ENCODE measurements at places on chromosomes 1 and 21.

DNA sequence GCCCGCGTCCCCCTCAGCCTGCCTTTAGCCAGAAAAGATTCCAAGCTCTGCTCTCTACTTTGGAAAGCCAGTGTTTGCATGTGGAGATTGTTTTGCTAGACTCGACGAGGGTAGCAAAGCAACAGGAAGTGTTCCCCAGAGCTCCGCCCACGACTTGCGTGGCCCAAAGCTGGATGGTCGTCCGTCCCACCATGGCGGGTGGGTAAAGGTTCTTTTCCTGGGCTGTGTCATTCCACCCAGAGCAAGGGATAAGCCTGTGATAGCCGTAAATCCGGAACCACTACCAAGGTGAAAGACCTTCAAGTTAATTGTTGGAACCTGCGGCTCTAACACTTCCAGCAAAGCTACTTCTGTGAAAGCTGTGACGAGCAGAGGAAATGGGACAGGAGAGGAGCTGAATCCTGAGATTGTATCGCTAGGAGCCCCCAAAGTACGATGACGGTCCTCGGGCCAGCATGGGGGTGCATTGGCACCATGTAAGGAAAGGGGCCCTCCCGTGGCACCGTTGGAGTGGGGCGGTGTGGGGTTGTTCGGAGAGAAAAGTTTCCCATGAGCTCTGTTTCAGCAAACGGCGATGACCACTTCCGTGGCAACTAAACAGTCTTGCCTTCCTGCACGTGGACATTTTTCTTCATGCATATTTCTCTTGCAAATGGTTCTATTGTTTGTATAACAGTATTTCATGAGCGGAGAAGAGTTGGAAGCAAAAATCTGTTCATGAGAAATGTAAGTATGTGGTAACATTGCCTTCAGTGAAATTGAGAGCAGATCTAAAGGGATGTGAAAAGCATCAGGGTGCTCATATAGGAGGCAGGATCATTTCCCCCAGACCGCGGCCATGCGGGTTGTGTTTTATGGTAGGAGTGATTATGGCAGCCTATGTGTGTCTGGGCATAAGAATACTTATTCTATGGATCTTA, 8.4 kb downstream of the MX2 start:
- no peak for DNase-seq

DNA sequence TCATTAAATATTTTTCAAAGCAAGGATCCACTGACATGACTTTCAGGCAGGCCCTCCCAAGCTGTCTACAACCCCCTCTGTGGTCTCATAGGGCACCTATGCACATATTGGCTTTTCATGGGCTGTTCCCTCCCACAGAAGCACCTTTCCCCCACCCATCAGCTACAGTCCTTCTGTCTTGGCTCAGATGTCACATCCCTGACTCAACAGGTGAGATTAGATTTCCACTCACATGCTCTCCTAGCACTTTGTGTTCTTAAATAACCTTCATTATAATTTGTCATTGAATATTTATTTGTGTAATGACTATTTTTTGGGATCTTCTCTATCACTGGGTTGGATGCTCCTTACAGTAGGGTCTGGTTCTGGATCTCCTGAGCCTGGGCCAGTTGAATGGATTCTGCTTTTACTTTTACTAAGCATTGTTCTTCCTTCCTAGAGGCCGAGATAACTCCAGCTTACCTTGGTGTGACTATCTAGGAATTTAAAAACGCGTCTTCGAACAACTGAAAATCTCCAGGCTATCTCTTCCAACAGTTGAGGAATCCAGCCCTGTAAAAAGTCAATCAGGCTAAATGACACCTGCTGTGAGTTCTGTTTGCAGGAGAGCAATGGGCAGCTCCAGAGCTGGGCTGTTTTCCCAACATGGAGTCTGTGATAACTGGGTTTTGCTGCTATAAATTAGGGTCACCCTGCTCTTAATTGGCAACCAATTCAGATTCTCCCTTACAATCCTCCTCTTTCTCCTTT, 16.2 kb downstream of the ROR1 start:
- DNase-seq = no peak

DNA sequence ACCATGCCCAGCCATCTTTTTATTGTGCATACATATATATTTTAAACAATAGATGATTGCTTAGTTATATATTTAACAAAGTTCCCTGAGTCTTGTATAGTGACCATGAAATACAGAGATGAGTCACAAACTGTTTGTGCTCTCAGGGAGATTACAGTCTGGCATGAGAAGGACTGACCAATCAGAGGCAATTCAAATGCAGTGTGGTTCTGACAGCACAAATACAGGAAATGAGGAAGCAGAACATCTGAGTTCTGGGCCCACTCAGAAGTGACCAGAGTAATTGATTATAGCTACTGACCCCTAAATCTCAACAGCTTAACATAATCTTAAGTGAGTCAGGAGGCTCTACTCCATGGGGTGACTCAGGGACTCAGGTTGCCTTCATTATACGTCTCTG, 534.5 kb downstream of the OMA1 start:
- no peak for DNase-seq

- no peak for DNase-seq
These were observed 71.7 kb downstream of the UBR4 start for GRCh38 chr1:19138331-19138730.

DNA sequence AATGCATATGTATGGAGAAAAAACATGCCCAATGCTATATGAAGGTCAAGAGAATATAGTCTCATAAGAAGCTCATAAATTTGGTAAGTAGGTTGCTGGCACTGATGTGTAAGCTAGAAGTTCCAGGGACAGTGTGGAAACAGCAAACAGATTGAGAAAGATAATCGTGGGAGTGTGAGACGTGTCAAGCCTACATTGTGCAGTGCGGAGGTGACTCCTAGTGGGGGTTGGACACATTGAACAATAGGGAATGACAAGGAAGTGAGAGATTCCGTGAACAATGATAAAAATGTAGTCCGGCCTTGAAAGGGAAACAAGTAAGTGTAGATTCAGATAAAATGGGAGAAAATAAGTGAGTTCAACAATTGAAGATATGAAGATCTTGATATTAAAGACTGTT, 788.4 kb upstream of the PRMT6 start:
- no peak for DNase-seq

DNA sequence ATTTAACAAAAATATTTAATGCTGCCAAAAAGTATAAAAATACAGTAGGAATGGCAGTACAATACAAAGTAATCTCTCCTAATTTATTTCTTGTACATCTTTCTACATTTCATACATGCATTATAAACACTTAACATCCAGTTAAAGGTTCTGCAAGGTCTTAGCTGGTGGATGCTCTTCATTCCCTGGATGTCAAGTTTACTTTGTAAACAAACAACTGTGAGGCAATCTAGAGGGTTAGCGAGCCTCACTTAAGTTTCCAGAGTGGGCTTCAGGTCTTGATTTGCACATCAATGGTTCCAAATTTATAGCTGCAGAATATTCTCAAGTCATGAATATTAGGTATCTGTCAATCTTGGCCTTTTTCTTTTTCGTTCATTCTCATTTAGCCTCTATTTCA, 21.3 kb downstream of the RALGPS2 start:
- no peak for DNase-seq

DNA sequence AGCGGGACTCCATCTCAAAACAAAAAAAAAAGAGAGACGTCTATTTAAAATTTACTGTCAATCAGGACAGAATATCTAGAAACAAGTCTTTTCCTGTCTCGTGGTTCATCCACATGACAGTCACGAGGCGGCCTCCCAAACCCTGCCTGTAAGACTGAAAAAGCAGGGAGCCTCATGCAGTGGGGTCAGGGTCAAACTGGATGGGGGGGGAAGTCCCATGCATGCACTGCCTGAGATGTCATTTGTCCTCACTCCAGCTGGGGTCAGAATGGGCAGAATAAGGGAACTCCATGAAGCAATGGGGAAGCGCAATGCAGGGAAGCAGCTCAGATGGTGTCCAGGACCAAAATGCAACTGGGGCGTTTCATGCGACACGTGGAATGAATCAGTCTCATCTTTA, 85.5 kb downstream of the PIK3CD start:
- DNase-seq = no peak

- no peak for DNase-seq
These were observed 3.1 kb upstream of the SYTL1 start for GRCh38 chr1:27338751-27339150.

DNA sequence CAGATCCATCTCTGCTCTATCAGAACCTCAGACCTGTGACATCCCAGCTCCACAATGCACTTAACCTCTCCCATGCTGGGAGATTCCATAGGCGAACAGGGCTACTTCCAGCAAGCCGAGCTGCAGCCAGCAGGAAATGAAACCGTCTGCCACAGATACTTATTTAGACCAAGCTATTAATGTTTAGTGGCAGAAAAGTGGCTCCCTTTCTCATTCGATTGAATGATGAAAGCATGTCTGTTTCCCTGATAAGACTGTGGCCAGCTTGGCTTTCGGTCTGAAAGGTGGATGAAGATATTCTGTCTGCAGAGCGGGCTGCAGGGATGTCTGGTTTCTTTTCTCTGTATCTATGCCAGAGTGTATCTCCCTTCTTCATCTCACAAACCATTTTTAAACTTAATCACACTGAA, 146.4 kb downstream of the GREM2 start:
- no peak for DNase-seq

DNA sequence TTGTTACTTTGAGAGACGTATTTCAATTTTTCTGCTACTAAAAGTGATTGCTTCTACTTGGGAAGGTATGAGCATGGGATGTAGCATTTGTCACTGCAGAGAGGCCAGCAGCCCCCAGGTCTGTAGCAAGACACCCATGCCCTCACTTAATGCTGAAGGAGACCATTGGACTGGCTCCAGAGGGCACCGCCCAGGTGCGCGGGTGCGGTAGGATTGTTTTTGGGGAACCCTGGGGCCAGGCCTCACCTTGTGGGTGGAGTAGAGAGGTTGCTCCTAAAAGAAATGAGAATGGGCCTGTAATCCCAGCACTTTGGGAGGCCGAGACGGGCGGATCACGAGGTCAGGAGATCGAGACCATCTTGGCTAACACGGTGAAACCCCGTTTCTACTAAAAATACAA, 30.6 kb upstream of the IFNGR2 start:
- no peak for DNase-seq

- no peak for DNase-seq
These were observed 16.7 kb upstream of the IL10RB start for GRCh38 chr21:33249331-33250002.

GRCh38 chr1:236568285-236568894, 35.9 kb downstream of the HEATR1 start:
- no peak for DNase-seq

- DNase-seq = peak; percentile 5
These were observed 317.2 kb upstream of the NFIA start for GRCh38 chr1:60765204-60765603.

DNA sequence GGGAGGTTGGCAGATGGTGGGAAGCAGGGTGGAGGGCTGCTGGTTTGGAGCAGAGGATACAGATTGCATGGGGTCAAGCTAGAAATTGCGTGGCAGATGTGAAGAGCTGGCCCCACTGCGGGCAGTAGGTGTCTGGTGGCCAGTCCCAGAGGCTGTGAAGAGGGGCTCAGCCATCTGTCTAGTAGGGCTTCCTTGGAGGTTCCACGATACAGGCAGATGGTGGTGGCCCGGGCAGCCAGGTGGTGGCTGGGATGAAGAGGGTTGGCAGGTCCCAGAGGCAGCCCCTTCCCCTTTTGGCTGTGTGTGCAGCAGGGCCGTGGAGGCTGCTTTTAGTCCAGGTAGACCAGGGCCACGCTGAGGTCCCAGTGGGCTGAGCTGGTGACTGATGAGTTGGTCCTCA, 16.6 kb downstream of the PSEN2 start:
- DNase-seq = no peak

DNA sequence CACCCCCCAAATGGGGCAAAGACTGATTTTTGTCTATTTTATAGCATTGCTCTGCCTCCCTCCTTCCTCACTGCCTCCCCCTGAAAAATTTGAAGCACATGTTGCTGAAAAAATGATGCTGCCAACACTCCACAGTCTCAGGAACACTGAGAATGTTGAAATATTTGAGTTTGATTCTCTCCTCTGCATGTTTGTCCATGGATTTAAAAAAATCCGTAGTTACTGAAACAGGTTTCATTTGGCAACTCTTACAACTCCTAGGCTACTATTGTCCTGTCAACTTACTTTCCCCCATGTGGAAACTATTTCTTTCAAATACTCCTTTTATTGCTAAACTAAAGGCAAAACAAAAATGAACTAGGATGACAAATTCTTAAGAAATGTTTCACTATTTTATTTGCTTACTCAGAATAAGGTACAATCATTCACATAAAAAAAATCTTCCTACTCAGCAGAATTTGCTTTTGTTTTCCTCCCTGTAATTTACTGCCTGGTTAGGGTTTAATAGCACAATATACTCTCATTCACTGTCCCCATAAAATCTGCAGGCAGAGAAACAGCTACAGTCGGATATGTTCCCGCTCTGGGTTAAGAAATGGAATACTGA, 50.2 kb downstream of the C21orf91 start:
- no peak for DNase-seq

DNA sequence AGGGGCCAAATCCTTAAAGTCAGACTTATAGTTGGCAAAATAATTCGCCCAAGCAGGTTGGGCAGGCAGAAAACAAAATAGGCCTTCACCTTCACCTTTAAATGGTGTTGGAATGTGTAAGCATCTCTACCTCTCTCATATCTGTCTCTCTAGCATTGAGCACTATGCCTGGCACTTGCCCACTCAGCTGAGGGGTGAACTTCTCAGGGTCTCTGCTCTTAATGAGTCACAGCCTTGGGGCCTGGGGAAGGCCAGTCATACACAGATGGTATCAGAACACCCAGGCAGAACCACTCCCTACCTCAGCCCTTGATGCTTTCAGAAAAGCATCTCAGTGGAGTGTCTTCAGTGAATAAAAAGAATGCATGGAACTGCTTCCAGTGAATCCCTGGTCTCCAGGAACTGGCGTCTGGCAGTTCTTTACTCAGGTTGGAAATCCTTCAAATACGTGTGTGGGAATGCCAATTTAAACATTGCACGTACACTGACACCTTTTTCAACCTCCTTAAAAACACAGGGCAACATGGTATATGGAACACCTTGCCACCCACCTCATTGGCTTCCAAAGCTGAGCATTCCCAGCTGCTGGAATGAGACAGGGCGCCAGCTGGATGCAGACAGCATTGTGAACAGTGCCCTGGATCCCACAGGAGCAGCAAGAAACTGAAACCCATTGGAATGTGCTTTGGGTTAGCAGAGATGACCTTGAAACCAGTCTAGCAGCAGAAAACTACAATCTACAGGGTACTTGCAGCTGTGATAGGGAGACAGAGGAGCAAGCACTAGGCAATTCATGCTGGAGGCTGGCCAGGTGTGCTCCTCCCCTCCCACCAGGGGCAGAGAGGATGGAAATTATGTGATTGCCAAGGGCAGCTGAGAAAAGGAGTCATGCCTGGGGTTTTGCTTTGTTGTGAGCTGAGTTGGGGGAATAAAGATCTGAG, 30.0 kb downstream of the ZNF697 start:
- DNase-seq = no peak

DNA sequence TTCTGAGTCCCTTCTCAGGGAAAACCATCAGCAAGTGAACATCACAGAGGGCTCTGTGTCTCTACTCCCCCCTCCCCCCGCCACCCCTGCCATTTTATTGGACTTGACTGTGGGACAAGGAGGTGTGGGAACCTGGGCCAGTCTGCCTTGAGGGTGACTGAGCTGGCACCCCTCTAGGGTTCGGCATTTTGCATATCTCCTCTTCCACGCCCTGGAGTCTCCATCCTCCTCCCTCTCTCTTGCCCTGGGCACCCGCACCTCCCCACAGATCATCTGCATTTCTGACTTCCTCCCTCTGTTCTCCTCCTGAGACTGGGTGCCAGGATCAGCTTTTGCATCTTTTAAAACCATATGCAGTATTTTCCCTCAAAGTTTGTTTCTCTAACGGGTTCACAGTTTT, 107.1 kb upstream of the ERRFI1 start:
- no peak for DNase-seq

- no peak for DNase-seq
These were observed 130.8 kb upstream of the EDN2 start for GRCh38 chr1:41615316-41615715.

- no peak for DNase-seq
These were observed 7.5 kb downstream of the ID3 start for GRCh38 chr1:23551849-23552248.

Measured in GM12864 (cell line).